CD8-positive, alpha-beta memory T cell (primary cell): ENCODE measurements at places on chromosomes 16 and 17.

DNA sequence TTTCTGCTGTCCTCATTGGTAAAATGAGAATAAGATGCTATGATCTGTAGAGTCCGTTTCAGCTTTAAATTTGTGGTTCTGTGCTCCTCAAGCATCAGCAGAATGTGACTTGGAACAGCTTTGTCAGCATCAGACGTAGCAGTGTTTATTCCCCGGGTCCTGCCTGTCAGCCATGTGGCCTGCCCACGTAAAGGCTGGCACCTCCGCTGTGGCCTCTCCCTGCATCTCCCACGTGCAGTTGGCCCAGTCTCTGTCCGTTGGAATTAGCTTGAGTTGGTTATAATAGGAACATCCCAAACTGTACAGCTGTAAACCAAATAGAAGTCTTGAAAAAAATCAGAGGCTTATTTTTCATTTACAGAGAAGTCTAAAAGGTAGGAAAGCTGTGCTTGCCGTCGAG, 61.7 kb downstream of the ARHGAP44 start:
- no peak for DNase-seq

DNA sequence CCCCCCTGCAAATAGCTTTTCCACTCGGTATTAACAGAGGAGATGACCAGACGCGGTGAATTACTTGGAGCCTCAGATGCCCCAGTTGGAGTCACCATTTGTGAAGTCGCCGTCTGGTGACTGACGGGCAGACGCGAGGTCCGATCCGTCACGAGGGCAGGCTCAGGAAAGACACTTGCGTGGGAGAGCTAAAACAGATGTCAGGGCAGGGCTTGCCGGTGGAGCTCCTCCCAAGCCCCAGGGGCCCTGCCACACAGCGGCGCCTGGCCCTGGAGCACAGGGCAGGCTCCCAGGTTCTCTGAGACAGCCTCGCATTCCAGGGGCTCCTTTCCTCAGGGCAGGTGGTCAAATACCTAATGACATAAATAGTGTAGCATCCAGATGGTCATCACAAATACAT, 348.3 kb downstream of the C16orf95 start:
- DNase-seq, result no peak

- no peak for DNase-seq
Measured at GRCh38 chr16:72753881-72754280, 294.0 kb downstream of the ZFHX3 start.

GRCh38 chr17:66990047-66990446, 25.5 kb downstream of the CACNG4 start:
- DNase-seq, result no peak

DNA sequence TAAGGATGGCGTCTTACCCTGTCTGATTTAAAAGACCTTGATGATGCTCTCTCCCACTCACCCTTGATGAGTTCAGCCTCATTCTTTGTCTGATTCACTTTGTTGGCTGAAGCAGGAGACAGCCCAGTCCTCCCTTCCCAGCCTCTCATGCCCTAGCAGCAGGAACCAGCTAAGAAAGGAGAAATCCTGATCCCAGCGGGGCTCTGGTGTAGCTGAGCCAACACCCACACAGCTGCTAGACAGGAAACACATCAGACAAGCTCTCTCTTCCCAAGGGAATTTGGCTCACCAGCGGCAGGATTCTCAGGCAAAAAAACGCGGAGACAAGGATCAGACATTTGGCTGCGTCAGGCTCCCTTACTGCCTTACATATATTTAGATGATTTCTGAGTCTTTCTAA, 211.5 kb downstream of the CDH11 start:
- DNase-seq, result no peak

DNA sequence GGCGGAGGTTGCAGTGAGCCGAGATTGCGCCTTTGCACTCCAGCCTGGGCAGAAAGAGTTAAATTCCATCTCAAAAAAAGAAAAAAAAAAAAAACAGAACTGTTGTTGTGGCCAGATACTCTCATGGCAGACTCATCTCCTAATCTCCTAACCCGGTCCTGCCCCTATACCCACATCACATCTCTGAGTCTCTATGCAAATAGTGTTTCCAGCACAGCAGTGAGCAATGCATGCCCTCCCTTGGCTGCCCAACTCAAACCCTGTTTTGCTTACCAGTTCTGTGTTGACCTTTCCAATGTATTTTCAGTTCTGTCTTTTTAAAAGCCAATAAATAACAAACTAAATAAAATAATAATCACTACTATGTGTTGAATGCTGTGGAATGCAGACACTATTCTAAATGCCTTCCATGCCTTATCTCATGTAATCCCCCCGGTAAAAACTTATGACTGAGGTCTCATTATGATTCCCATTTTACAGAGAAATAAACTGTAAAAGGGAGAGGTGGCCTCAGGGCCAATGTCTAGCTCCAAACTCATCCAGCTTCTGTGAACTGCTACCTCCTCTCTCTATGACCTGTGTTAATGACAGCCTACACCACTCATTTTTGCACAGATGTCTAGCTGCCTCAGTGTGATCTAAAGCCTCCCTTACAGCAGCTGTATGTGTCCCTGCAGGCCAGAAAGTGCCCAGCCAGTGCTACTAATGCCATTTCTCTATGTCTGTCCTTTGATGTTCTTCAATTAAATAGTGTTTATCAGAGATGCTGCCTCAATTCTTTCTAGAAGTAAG, 289.8 kb downstream of the HS3ST3B1 start:
- DNase-seq, result no peak

- no peak for DNase-seq
Measured at GRCh38 chr17:10091046-10091445, 107.4 kb downstream of the GAS7 start.

DNA sequence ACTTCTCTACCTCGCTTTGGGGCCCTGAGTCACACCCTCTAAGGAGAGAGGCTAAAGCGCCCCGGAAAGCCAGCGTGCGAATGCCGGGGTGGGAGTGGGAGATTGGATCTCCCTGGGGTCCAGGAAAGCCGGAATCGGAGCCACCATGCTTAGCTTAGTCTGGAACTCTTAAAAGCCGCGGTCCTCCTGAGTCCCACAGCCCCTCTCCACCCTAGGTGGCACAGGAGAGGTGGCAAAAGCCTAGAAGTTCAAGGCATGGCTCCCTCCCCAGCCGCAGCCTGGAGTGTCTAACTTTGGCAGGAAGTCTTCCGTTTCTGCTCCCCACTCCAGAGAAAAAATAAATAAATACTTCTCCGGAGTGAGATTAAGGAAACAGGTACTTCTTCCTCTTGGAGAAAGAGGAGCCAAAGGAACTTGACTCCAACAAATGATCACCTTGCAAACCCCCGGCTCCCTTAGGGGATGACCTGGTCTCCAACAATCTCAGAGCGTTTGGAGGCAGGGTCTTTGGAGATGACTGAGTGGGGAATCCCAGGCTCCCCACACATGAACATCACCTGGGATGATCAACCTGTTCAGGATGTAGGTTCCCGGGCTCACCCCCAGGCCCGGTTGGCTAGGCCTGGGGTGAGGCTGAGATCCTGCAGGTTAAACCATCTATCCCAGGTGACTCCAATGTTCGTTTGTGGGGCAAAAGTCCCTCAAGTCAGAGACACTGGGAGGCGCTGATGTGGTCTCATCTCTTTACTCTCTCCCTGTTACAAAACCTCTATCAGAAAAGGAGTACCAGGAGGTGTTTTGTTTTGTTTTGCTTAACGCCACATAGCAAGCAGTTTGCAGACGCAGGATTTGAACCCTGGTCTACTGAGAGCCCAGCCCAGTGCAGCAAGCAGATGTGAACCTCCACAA, 2.9 kb downstream of the CIITA start:
- DNase-seq, result no peak

- DNase-seq, result no peak
Measured at GRCh38 chr17:10799407-10799806, 4.5 kb downstream of the TMEM238L start.

DNA sequence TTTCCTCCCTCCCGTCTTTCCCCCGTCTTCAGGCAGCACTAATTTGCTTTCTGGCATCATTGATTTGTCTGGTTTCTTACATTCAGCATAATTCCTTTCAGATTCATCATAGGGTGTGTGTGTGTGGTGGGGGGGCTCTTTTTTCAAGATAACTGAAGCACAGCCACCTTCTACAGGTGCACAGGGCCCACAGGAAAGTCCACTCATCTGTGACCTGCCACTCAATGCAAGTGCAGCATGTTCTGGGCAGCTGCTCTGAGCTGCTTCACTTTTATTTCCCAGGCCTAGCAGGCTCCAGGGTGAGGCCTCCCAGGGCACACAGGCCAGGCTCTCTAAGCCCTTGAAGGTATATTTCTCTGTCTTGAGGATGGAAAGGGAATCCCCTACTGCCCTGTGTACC, 35.2 kb upstream of the MYH10 start:
- DNase-seq, result no peak

DNA sequence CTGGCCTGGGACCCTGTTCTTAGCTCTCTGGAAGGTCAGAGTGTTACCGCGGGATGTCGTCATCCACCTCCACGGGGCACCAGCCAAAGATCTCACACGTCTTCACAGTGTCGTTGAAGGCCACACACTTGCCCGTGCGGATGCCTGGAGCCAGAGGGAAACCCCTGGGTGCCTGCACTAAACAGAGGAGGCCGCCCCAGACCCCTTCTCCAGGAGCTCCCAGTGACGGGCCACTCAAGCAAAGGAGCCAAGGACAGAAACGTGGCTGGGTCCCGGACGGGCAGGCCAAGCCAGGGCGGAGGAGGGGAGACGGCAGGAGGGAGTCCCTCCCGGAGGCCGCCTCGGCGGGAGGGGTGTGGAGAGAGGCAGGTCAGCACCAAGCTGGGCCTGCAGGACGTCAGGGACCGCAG, 11.0 kb upstream of the CAMKK1 start:
- DNase-seq, result no peak

DNA sequence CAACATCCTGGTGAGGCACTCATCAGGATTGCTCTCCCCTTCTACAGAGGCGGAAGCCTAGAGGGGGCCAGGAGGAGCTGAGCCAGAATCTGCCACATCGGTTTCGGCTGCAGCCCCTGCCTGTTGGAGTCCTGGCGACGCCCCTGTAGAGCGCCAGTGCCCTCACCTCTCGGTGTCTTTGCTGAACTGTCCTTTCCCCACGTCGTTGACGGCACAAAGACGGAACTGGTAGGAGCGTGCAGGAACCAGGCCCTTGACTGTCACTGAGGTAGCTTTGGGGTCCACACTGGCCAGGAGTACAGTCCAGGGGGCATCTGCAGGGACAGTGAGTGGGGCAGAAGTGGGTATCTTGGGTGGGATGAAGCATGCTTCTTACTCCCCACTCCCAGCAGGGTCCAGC, 110.3 kb upstream of the CDC42EP4 start:
- no peak for DNase-seq

DNA sequence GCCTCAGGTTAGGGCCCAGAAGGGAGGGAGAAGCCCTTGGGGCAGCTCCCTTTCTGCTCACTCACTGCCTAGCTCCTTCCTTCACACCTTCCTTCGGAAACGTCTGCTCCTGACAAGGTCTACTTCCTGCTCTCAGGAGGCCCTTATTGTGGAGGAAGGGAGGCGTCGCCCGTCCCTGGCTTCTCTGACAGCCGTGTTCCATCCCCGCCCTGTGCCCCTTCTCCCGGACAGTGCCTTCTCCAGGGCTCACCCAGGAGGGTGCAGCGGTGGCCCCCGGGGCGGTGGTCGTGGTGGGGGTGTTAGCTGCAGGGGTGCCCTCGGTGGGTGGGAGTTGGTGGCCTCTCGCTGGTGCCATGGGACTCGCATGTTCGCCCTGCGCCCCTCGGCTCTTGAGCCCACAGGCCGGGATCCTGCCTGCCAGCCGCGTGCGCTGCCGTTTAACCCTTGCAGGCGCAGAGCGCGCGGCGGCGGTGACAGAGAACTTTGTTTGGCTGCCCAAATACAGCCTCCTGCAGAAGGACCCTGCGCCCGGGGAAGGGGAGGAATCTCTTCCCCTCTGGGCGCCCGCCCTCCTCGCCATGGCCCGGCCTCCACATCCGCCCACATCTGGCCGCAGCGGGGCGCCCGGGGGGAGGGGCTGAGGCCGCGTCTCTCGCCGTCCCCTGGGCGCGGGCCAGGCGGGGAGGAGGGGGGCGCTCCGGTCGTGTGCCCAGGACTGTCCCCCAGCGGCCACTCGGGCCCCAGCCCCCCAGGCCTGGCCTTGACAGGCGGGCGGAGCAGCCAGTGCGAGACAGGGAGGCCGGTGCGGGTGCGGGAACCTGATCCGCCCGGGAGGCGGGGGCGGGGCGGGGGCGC, 231.9 kb downstream of the SEC14L1 start:
- peak; percentile 76 for DNase-seq

DNA sequence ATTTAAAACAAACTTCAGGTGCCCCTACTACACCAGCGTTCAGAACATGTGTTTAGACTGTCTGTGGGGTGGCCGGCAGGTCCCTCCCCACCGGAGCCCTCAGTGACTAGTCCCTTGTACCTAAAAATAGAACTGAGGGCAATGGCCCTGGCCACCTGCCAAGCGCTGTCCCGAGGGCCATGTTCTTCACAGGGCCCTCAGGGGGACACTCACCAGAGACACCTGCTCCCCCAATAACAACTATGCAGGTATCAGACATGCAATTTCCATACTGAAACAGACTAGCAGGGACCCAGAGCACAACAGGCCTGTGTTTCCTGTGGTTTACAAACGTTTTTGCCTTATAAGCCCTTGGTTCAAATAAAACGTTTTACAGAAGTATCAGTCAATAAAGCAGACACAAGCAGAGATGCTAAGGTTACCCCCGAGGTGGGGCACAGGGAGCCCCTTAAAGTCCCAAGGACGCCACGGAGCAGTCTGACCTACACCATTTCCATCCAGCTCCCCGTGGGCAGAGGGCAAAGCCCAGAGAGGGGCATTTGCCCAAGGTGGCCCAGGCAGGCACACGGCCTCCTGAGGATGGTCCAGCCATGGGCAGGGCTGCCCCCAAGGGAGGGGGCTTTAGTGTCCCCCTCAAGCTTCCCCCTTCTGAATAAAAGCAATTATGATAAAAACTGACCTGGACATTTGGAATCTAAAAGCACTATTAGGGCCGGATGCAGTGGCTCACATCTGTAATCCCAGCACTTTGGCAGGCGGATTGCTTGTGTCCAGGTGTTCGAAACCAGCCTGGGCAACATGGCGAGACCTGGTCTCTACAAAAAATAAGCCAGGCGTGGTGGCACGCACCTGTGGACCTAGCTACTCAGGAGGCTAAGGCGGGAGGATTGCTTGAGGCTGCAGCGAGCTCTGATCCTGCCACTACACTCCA, 896 bp upstream of the MYLK3 start:
- DNase-seq, result no peak

- DNase-seq, result no peak
Measured at GRCh38 chr16:28513484-28514181, 7.0 kb upstream of the IL27 start.

GRCh38 chr17:41012326-41013120, 3.6 kb upstream of the KRTAP3-1 start:
- DNase-seq, result no peak

DNA sequence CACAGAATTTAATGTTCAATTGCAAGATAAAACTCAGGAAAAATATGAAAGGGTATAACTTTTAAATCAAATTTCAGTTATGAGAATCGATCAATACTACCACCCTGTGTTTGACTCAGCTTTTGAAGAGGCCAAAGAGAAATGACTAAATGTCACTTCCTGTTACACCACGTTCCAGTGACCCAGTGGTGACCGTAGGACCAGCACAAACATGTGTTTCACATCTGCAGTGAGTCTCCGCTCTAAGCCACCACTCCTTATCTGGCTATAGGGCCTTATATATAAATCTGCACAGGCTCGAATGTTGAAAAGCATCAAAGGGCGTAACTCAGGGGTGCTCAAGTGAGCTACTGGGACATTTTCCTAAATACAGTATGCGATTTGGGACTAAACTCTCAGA, 36.1 kb downstream of the CYB5D2 start:
- DNase-seq, result no peak

- no peak for DNase-seq
Measured at GRCh38 chr17:68868708-68869107, 86.5 kb downstream of the ABCA8 start.
